CD4-positive, alpha-beta T cell treated with Interleukin-17A for 4 hours (primary cell): ENCODE measurements at places on chromosomes 16 and 17.

DNA sequence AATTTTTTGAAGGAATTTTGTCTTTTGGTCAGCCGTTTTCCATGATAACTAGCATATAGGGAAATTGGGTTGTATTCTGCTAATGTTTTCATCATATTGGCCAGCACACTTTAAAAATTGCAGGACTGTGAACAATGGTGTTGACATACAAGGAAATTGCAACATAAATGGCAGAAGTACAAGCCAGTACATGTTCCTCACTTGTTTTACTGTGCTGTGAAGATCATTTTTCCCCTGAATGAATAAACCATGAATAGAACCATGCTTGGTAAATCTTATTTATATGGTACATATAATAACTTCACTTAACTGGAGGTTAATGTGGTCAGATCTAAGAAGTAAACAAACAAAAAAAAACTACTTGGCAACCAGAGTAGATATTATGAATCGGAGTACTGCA is 22.8 kb downstream of the OMG start:
- DNase-seq, result no peak

DNA sequence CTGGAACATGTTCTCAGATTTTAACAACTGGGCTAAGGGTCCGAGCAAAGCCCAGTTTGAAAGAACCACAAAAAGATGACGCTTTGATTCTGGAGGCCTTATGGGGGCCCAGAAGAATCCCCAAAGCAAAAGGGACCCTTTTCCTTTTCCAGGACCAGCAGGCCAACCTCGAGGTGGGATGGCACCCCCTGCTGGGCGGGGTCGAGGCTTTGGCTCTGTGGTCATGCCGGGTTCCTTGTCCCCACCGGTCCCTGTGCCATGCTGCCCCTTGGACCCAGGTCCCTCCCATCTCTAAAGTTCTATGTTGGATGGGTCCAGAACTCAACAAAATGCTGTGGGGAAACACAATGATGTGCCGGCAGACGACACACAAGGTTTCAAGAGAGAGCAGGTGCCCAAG is 30.9 kb downstream of the TMEM204 start:
- peak; percentile 40 for DNase-seq

DNA sequence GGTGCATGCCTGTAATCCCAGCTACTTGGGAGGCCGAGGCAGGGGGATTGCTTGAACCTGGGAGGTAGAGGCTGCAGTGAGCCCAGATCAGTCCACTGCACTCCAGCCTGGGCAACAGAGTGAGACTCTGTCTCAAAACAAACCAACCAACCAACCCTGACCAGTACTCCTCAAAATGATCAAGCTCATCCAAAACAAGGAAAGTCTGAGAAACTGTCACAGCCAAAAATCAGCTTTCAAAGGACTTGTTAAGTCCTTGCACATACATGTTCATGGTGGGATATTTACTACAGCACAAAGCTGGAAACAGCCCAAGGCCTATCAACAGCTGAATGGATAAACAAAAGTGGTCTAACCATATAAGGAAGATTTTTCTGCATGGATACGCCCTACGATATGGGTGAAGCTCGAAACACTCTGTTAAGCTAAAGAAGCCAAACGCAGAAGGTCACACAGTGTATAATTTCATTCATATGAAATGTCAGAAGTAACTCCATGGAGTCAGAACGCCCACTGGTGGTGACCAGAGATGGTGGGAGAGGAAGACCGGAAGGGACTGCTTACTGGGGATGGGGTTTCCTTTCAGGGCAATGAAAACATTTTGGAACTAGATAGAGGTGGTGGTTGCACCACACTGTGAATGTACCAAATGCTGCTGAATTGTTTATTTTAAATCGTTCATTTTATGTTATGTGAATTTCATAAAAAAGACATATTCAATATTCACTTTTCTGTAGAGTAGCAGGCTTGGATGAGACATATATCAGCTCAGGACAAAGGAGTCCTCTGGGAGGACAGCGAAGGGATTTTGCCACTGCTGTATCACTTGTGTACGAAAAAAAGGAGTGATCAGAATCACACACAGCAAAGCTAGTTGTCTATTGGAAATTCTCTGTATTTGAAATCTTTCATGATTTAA is 17.7 kb downstream of the CCL17 start:
- DNase-seq, result no peak

- no peak for DNase-seq
Observed at GRCh38 chr16:53984936-53985335, 281.0 kb downstream of the FTO start.

- no peak for DNase-seq
Observed at GRCh38 chr17:304461-304860, 48.1 kb downstream of the RPH3AL start.
